A549 (cell line): ENCODE measurements at places on chromosomes 6 and 20.

DNA sequence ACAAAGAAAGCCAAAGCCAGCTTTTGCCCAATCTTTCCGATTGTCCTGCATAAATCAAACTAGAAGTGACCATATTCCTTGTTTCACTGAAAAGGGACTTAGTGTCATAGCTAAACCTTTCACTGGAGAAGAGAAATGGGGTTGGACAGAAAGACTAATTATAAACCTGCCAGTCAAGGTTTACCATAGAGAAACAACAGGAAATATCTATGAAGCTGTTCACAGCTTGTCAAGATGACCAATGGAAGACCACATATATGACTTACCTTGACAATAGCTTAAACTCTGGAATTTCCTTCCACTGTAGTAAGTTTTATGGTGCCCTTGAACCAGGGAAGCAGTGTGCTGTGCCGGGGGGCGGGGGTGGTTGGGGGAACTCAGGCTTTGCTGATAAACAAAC lies 107.7 kb upstream of the PHACTR1 start:
- DNase-seq, result no peak

DNA sequence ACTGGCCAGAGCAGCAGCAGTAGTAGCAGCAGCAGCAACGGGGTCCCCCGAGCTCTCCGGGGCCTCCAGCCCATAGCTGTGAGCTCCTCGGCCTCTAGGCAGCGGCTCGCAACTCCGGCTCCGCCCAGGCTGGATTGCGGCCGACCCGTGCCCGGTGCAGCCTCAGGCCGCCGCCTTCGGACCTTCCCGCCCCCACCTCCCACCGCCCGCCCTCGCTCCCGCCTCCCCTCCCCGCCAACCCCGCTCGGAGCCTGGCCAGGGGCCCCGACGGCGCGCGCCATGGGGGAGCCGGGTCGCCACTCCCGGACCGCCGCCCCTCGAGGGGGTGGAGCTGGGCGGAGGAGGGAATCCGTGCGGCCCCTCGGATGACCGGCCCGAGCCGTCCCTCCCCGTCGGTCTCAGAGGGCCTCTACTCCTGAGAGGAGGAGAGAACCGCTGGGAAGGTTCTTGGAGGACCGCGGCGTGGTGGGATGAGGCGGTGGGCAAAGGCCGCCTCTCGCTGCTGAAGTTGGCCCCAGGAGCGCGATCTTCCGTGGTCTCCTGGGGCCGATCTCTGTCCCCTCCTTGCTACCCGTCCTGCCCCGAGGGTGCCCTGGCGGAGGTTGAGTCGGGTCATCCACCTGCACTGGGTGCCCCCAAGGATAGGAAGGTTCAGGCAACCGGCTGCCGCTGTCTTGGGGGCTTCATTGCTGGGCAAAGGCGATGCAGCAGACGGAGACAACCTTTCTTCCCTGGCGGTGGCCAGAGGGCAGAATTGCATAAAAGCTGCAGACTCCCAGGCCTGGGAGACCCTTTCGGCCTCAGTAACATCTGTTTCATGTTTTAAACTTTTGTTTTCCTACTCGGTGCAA lies at the start of gene ADAM33:
Gene ADAM33 (minus strand): TSS at position 80 of the 851 bp plus-strand sequence. CDS start 6 bp downstream, at position 74.
- no peak for DNase-seq

DNA sequence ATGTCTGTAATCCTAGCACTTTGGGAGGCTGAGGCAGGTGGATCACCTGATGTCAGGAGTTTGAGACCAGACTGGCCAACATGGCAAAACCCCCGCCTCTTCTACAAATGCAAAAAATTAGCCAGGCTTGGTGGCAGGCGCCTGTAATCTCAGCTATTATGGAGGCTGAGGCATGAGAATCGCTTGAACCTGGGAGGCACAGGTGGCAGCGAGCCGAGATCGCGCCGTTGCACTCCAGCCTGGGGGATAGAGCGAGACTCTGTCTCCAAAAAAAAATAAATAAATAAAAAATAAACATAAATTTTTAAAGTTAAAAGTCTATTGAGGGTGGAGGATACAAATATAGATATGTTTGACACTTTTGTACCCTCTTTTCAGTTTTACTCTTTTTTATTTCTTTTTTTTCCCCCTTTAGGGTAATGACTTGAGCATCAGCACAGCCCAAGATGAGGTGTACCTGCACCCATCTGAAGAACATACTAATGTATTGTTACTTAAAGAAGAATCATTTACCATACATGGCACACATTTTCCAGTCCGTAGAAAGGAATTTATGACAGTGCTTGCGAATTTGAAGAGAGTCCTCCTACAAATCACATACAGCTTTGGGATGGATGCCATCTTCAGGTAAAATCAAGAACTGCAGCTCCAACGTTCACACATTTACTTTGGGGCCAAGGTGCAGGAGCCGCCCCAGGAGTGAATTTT lies 368.9 kb downstream of the LAMA2 start:
- peak; percentile 8 for DNase-seq

- DNase-seq, result no peak
Observed at GRCh38 chr20:60361761-60362395, 403.7 kb downstream of the CDH26 start.

GRCh38 chr20:53950031-53950430 lies 120.4 kb downstream of the BCAS1 start:
- DNase-seq, result no peak

GRCh38 chr20:60060593-60060992 lies 102.4 kb downstream of the CDH26 start:
- no peak for DNase-seq

DNA sequence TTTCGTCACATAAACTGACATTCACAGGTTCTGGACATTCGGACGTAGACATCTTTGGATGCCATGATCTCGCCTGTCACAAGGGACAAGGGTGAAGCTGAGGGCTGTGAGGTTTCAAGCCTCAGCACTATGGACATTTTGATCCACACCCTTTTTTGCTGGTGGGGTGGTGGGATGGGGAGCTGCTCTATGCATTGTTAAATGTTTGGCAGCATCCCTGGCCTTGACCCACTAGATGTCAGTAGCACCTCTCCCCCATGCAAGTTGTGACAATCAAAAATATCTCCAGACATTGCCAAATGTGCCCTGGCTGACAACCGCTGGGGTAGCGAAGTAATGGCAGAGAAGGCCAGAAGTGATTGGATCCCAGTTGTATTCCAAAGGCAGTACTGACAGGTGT lies 229.4 kb downstream of the TSHZ2 start:
- DNase-seq, result no peak

DNA sequence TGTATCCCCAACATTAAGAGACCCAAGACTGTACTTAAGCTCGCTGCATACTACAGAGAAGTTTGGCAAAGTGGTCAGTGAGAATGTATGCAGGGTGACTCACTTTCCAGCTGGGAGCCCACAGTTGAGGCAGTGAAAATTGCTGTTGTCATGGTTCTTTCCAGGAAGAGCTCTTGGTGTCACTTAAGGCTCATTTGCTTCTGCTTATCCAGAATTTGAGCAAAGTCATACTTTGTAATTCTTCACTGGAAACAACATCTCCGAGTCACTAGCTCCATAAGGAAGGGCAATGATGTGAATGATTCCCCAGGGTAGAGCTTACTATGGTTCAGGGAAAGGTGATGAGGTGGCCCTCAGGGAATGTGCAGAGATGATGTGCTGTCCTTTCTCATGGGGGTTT lies 65.4 kb upstream of the FBXL4 start:
- peak; percentile 47 for DNase-seq

DNA sequence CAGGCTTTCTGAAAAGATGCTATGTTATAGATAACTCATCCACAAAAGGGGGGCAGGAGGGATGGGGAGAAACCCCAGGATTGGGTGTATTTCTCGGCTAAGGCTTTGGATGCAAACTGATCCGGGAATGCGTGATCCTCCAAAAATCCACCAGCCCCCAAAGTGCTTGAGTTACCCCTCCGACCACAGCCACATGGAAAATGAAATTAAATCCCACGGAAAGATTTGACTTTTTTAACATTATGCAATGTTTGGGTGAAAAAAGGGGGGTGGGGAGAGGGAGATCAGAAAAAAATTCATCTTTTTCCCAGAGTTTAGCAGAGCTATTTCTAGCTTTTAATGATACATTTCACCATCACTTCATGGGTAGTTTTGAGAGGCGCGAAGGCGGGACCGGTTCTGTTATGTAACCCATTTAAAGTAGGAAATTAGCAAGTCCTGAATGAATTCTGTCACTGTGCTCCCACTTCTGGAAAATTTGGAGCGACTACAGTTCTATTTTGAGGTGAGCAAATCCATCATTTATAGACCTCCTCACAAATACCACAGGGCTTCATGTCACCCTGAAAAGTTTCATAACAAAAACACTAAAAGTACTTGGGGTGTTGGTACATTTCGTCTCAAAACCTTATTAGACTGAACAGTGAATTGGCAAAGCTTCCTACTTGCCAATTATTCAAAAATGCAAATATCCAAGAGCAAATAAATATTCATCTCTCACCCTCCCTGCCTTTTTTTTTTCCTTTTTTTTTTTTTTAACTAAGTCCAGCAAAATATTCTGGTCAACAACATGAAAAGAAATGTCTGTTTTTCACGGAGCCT lies 51.9 kb upstream of the NFATC2 start:
- DNase-seq, result no peak

DNA sequence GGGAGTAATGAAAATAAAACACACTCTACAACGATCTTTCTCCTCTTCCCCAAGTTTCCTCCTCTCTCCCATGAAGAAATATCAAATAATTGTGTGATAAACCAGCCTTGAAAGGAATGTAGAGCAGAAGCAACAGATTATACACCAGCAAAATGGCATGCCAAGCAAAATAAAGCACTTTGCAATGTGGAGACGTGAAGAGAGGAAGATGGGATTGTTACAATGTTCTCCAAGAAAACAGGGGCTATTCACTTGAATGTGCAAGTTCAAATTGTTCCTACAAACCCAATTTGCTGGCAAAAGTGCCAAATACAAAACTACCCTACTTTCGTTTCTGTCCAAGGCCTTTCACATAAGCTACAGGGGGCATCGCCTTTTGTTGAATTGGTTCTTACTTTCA lies 185.1 kb downstream of the PDE7B start:
- no peak for DNase-seq

DNA sequence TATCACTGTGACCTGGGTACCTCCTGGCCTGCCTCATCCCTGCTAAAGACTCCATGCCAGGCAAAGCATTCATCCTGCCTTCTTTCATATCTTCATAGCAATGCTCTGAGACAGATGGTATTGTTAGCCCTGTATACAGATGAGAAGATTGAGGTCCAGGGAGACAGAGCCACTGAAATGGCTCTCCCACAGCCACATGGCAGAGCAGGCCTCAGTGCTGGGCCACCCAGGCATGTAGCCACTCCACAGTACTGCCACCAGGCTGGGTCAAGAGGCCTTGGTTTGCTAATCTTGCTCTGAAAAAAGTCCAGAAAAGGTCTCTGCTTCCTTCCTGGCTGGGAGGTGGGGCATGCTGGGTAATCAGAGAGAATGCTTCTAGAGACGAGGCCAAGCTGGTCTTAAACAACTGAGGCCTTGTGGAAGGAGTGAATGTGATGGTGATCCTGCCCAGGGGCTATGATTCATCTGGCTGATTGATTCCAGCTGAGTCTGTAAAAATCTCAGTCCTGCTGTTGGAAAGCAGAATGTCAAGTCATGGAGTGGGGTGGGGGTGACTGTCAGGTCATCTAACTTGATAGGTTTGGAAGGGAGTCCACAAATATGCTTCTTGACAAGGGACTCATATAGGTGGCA lies 29.8 kb downstream of the HM13 start:
- DNase-seq, result peak; percentile 37
